Esophagus squamous epithelium (tissue), 5 donors: ENCODE measurements at places on chromosomes 13 and 19.

DNA sequence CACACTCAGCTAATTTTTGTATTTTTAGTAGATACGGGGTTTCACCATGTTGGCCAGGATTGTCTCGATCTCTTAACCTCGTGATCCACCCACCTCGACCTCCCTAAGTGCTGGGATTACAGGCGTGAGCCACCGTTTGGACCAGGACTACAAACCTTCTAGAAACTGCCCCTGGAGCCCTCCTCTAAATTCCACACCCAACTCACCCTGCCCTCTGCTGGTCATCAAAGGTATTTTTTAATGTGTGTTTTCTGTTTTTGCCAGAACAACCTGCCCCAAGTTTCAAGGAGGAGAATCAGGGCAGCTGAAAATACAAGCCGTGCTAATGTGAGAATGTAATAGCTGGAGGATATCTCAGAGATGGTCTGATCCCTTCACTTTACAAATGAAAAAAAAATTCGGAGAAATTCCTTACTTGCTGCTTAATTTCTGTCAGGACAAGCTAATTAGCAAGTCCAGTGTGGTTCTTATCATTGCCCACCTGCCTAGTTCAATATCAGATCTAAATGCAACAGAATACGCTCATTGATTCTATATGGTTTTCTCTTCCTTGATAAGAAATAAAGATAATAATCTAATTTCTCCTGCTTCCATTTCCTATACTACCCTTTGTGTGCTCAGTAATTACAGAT, 4.1 kb downstream of the ATP8A2 start:
- DNase-seq = no peak

DNA sequence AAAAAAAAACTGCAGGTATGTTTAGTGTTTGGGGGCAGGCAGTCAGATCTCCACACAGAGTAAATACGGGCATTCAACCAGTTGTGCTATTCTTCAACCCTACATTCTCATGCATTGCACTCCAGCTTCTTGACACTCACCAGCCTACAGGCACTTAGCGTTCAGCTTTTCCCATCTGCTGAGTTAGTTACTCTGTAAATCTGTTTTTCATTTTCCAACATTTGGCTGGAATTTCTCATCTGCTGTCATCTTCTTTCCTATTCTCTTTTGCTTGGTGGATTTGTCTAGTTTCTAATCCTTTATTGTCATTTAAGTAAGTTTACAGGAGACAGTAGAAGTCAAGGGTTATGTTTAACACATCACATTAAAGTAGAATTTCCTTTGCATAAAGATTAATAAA, 1318.9 kb downstream of the OLFM4 start:
- no peak for DNase-seq

DNA sequence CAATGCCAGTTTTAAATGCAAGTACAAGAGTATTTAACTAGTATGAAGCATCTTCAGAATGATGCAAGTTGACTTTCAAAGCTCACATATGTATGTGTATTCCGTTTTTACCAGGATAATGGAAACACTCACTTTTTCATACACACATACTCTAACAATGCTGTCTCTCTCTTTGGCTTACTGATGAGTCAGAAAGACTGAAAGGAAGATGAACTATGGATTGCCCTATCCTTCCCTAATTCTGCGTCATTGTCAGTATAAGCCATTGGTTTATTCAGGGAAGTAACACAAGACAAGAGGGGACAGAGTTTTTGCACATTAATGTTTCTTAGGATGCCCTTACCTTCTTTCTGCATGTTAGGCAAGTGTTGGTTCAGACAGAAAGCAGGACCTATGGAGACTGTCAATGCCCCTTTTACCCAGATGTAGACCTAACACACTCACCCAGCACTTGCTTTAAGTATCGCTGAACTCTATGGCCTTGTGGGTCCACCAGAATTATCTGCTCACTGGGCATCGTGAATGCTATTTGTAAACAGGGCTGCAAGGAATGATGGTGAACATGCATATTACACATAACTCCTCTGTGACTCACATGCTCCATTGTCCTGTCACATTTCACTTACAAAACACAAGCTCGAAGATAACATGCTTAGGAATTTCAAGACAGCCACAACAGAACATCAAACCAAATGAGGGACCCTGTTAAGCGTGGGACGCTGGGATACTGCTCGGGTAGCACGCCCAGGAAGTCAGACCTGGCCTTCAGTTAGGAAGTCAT, 10.0 kb upstream of the OXGR1 start:
- no peak for DNase-seq

DNA sequence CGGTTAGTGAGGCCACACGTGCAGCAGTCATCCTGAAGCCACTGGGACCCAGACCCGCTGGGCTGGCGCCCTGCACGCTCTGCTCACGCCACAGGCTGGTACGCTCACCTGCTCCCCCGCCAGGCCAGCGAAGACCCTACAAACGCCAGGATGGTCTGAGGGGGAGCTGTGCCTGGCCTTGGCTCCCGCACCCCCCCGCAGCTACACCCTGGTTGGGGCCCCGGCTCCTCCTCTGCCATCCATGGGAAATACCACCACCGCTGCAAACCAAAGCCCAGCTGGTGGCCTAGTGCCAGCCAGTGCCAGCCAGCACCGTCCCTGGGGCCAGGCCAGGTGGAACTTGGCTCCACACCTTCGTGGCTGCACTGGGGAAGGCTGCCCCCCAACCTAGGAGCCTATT, 23.3 kb upstream of the CACTIN start:
- DNase-seq = no peak

- no peak for DNase-seq
These were observed 34.3 kb downstream of the RCBTB1 start for GRCh38 chr13:49550942-49551644.

- no peak for DNase-seq
These were observed at the start of gene CYSLTR2 for GRCh38 chr13:48653472-48653939. Gene CYSLTR2 (plus strand): TSS chr13:48653929. CDS start chr13:48706818, 52,889 bp downstream.

- DNase-seq = no peak
These were observed 182.8 kb downstream of the FOXO1 start for GRCh38 chr13:40483601-40484000.

GRCh38 chr13:30898070-30898469, 8.0 kb upstream of the MEDAG start:
- DNase-seq = no peak

GRCh38 chr13:90708128-90708527, 639.4 kb upstream of the MIR17HG start:
- DNase-seq = no peak

DNA sequence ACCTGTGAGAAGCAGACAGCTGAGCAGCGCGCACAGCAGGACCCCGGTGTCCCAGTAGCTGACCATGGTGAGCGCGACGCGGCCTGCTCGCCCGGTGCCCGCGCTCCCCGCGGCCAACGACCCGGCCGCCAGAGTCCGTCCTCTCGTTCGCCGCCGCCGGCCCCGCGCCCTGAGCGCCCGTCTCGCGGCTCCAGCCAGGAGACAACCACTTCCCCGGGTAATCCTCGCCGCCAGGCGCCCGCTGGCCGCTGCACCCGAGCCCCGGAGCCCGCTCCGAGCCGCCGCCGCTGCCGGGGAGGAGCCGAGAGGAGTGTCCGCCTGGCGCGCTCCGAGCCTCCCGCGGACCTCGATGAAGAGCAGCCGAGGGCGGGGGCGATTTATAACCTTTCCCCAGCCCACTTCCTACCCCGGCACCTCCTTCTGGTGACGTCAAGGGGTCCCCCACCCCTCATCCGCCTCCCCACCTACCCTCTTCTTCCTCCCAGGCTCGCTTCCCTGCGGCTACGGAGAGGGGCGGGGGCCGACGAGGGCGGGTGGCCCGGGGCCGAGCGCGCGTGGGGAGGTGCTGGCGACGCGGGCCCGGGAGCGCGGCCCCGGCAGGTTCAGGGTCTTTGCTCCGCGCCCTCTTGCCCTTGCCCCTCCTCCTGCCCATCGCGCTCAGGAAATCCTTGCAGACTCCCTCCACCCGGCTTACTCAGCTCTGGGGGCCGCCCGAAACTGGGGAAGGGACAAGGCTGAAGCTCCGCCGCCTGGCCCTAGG, at the start of gene FLT1:
Gene FLT1 (minus strand): TSS at position 351 of the 760 bp plus-strand sequence. CDS start 285 bp downstream, at position 66.
- no peak for DNase-seq
